ENCODE measurements at places on chromosomes 16 and 17. TPM values are rescaled to one million over a fixed set of nuclear protein-coding genes. Genes with fewer than 3 reads are reported as not detected.

The ADGRG3 gene
- total RNA-seq, result not detected

The KRTAP9-4 gene
- not detected for total RNA-seq

The CYB561 gene
- total RNA-seq, result 10.8 TPM

The ARHGAP23 gene
- total RNA-seq, result 2.2 TPM

The PDP2 gene
- total RNA-seq, result 33.5 TPM

The ADAT1 gene
- total RNA-seq, result 25.6 TPM

The PRDM7 gene
- not detected for total RNA-seq

The HBA2 gene
- total RNA-seq, result not detected

The ACSM5 gene
- total RNA-seq, result not detected

The FOXJ1 gene
- total RNA-seq, result 0.15 TPM

The OR3A3 gene
- not detected for total RNA-seq

All from activated T-helper 17 cell treated with anti-CD3 and anti-CD28 coated beads, Interleukin-2, amount 50 U/mL, for 72 hours (primary cell).